ENCODE measurements at places on chromosomes 4 and X. TPM values are rescaled to one million over a fixed set of nuclear protein-coding genes. Genes with fewer than 3 reads are reported as not detected.

The SYP gene
- under 0.01 TPM for total RNA-seq

The TBX22 gene
- total RNA-seq: not detected

The RNF150 gene
- total RNA-seq: 0.19 TPM

The PAK3 gene
- total RNA-seq: 0.29 TPM

The SLC4A4 gene
- 0.19 TPM for total RNA-seq

The SFRP2 gene
- total RNA-seq: not detected

The SASH3 gene
- not detected for total RNA-seq

The HHIP gene
- total RNA-seq: 854 TPM

The PNMA6A gene
- 1.3 TPM for total RNA-seq

The MPP1 gene
- 37.1 TPM for total RNA-seq

The SH3D19 gene
- total RNA-seq: 125 TPM

The LRIT3 gene
- under 0.01 TPM for total RNA-seq

The KCND1 gene
- 0.19 TPM for total RNA-seq

The IL21 gene
- total RNA-seq: not detected

The GIMD1 gene
- not detected for total RNA-seq

The FATE1 gene
- total RNA-seq: not detected

The GPRASP3 gene
- total RNA-seq: 3.9 TPM

The CLNK gene
- total RNA-seq: not detected
